8988T (cell line): ENCODE measurements at places on chromosomes 5 and 9.

- no peak for DNase-seq
These were observed 105.6 kb downstream of the PPP2R2B start for GRCh38 chr5:146772881-146773466.

GRCh38 chr5:36367524-36367923 is 65.8 kb upstream of the RANBP3L start:
- no peak for DNase-seq

GRCh38 chr5:119355244-119355638 is 578 bp upstream of the TNFAIP8 start:
- no peak for DNase-seq

- no peak for DNase-seq
These were observed 820 bp upstream of the NFX1 start for GRCh38 chr9:33289496-33289895.

- DNase-seq: no peak
These were observed 109.4 kb downstream of the CCDC192 start for GRCh38 chr5:127812570-127812969.
